Midbrain (tissue), 1 donor: ENCODE measurements at places on chromosomes 3 and 15.
A peak's percentile ranks its signal among the peaks of the same experiment; 100 is the strongest.

DNA sequence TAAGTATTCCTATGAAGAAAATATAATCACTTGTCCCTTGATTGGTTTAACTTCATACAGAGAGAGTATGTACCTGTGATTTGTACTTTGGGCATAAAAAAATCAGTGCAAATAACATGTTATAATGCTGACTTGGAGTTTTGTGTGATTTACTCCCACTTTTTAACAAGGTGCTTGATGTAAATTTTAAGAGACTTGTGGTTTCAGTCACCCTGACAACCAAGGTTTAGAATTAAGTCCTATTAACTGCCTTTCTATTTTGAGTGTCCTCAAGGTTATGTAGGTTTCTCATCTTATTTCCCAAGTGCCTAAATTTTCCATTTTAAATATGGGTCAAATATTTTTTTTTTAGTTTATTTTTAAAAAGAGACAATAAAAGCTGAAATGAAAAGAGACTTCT, 244.6 kb downstream of the CADPS start:
- no peak for DNase-seq

DNA sequence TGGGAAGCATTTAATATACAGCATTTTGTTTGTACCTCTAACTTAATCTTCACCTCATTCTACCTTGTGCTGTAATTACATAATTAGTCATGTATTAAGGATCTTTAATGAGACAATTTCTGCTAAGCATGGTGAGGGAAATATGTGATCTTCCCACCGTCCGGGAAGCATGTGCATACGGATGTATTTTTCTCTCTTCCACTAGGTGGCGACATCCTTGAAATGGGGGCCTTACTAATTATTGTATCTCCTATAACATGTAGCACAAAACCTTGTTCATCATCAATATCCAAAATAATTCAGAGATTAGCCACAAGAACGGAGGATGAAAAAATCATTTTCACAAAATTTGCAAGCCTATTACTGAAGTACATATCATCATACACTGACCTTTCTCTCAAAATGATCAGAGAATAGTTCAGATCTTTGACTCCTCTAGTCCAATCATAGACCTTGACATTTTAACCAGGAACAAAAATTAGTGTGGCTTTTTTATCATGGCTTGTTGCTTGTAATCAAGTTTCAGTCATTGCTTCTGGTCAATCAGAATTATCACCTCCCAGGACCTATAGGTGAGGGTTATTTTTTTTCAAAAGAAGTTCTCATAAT, 148.9 kb upstream of the GBE1 start:
- peak; percentile 26 for DNase-seq

DNA sequence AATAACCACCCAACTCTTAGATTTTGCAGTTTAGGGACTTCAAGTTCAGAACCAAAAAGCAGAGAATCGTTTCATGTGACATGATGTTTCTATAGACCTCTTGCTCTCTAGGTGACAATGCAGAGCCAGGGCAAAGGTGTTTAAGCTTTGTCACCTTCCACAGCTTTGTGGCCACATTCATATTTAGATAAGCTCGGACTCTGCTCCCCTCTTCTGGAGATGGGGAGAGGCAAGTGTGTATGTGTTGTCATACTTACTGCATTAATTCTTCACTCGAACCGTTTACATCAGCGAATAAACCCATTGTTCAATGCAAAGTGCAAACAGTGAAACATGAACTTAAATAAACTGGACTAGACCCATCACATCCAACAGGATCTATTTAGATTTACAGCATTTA, 33.2 kb downstream of the ST3GAL6 start:
- DNase-seq: no peak

- DNase-seq: no peak
Observed at GRCh38 chr3:14340960-14341708, 61.3 kb upstream of the SLC6A6 start.

- no peak for DNase-seq
Observed at GRCh38 chr15:41936649-41937567, 35.4 kb downstream of the EHD4 start.

- no peak for DNase-seq
Observed at GRCh38 chr3:101888653-101889052, 39.3 kb downstream of the NFKBIZ start.
